ENCODE measurements at places on chromosomes 5 and 9.

DNA sequence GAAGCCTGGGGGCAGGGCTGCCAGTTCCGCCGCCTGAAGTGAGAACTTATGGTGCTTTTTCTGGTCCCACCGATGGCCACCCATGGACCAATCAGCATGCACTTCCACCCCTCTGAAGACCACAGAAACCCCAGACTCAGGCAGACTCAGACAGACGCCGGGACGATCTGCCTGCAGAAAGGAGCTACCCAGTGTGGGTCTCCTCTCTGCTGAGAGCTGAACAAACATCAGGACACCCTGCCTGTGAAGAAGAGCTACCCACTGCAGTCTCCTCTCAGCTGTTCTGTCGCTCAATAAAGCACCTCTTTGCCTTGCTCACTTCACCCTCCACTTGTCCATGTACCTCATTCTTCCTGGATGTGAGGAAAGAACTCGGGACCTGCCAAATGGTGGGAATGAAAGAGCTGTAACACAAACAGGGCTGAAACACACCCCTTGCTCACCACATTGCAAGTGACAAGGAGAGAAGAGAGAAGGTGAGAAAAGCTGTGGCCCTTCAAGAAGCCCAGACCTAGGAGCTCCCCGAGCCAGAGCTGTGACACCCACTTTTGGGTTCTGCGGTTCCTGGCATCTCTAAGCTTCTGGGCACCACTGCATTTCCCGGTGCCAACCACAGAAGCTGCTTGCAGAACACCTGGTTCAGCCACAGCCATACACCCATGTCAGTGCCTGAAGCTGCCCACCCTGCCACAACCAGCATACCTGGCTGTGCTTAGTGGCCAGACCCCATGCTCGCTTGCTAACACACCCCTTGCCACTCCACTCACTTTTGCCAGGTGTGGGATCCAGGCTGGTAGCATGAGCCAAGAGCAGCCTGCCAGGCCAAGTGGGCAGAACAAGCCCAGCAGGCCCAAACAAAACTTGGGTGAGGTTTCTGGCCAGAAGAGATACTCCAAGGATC lies 114.3 kb upstream of the TSLP start:
- DNase-seq = no peak

DNA sequence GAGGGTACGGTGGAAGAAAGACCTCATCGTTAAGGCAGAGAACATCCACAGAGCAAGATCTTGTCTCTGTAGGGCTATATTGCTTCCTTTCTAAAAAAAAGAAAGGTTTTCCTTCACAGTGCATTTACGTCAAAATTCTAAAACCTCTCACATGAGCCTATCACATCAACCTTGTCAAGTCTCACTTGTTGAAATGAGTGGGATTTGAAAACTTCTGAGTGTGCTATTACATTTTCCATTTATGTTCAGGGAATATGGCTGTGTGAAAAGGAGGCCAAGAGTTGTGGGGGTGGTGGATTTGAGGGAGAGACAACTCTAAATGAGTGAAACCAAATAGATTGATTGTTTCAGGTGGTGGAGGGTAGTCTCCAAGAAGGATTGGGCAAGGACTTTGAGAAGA lies 147.1 kb upstream of the MPDZ start:
- no peak for DNase-seq

GRCh38 chr9:100999906-101000544 lies 28.5 kb upstream of the PLPPR1 start:
- no peak for DNase-seq

GRCh38 chr5:172837640-172838039 lies 3.6 kb downstream of the ERGIC1 start:
- no peak for DNase-seq

DNA sequence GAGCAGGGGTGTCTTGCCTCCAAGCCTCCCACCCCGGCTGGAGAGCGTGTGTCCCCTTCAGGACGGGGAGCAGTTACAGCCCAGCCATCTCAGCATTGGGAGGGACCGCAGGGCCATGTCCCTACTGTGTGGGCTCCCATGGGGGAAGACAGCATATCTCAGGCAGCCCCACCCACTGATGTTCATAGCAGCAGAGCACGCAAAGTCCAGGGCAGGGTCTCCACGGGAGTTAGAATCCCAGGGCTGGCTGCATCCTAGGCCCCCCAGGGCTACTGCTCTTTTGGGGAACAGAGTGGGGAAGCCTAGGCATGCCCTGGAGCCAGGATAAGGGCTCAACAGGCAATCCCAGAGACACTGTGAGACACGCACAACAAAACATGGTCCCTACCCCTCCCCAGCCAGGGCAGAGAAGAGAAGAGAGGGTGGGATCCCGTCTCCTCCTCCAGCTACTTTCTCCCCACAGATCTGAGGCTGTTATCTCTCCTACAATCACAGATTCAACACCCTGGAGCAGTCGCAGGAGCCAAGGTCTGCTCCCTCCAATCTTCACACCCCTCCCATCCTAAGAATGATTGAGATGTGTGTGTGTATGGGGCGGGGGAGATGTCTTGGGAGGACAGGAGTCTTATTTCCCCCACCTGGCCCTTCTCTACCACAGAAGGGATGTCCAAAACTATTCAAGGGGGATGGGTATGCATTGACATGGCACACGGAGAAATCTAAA lies 3.4 kb downstream of the CNTFR start:
- DNase-seq = no peak

GRCh38 chr5:174807471-174807870 lies 83.1 kb downstream of the MSX2 start:
- DNase-seq = no peak

GRCh38 chr5:162484095-162484494 lies 416.5 kb downstream of the GABRG2 start:
- DNase-seq = no peak

DNA sequence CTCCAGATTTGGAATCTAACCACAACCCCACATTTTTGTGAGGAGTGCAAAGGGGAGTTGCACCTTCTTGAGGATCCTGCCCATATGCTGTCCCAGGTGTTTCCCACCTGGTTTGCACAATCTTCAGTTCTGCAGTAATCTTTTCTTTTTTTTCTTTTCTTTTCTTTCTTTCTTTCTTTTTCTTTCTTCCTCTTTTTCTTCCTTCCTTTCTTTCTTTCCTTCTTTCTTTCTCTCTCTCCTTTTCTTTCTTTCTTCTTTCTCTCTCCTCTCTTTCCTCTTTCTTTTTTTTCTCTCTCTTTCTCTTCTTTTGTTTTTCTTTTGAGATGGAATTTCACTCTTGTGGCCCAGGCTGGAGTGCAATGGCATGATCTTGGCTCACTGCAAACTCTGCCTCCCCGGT lies 90.0 kb upstream of the FANCC start:
- no peak for DNase-seq

DNA sequence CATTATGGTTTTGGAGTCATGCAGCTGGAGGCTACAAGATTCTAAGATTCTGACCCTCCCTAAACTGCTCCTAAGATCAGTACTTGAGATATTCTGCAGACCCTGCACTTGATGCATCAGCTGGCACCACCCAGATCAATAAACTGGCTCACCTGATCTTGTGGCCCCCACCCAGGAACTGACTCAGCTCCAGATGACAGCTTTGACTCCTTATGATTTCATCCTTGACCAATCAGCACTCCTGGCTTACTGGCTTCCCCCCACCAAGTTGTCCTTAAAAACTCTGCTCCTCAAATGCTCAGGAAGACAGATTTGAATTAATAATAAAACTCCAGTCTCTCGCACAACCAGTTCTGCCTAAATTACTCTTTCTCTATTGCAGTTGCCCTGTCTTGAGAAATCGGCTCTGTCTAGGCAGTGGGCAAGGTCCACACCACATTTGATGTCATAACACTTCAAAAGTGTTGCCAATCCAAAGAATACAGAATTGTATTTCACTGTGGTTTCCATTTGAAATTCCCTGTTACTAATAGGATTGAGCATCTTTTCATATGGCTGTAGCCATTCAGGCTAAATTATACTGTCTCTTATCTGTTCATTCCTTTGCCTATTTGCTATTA lies 14.8 kb upstream of the SLC30A5 start:
- no peak for DNase-seq

DNA sequence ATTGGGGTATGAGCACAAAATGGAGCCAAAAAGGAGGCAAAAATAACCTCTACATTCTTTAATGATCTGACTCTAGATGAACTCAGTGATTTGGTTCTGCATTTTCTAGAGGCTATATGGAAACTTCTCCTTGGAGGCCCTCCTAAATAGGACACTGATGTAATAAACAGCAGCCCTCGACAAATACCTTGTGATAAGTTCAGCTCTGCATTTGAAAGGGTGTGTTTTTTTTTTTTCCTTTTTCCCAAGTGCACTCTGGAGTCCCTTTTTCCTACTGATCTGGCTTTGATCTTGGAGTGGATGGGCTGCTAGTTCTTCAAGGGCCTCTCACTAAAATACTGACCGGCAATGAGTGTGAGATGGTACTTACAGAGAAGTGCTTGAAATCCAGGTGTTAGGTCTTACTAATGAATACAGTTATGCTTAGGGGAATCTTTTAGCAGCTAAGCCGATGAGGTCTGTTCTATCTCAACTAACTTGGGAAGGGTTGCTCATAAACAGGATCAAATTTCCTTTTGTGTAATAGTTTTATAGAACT lies 161.7 kb downstream of the MAST4 start:
- no peak for DNase-seq

- DNase-seq = no peak
Observed at GRCh38 chr5:38808666-38809343, 37.0 kb upstream of the OSMR start.

DNA sequence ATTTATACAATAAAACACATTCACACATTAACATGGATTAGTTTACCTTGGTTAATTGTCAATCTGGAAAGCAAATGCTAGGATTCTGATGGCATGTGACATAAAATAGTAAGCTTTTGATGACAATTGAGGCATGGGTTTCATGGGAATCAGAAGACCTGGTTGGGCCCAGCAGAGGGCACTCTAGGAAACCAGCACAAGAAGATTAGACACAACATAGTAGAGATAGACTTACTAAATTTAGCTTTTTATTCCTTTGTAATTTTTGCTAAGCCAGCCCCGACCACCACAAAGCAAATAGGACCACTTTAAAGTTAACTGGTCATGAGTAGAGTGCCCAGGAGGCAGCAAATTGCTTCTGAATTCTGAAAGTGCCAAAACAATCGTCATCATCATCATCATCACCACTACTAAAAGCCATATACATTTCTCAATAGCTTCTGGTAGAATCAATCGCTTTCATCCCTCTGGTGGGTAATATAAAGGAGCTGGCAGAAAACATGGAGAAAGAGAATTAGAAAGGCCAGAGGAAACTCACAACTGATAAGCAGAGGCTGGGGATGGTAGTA lies 163.2 kb downstream of the ARRDC3 start:
- DNase-seq = no peak

DNA sequence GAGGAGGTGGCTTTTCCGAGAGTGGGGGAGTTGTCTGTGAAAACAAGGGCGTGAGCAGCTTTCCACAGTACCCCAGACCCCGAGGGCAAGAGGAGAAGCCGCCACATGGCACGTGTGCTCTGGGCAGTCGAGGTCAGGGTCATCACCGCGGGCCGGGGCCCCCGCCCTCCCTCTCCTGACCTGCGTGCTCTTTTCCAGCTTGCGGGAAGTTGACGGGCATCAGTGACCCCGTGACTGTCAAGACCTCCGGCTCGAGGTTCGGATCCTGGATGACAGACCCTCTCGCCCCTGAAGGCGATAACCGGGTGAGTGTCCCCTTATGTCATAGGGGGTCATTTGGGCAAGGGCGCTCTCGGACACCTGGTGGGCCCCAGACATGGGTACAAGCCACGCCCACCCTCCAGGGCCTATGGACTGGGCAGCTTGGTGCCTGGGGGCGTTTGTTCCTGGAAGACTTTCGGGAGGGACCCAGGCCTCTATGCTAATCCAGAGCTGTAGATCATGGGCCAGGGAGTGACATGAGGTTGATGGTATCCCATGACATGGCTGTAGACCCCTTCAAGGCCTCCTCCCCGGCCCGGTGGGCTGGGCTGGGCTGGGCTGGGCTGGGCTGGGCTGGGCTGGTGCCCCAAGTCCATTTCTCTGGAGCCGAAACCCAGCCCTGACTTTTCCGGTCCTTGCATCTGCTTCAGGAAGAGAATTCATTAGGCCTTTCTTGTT lies 19.2 kb downstream of the OLFM1 start:
- no peak for DNase-seq

DNA sequence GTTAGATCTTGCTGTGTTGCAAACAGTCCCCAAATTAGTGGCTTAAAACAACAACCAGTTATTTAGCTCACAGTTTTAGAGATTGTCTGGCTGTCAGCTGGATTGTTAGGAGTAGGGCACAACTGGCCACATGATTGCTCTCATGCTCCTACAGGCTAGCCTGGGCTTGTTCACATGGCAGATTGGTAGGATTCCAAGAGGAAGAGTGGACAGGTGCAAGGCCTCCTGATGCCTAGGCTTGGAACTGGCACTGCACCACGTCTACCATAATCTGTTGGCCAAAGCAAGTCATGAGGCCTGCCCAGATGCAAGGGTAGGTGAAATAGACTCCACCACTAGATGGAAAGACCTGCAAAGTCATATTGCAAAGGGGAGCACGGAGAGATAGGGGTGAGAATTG lies 76.4 kb downstream of the ACER2 start:
- DNase-seq = no peak

DNA sequence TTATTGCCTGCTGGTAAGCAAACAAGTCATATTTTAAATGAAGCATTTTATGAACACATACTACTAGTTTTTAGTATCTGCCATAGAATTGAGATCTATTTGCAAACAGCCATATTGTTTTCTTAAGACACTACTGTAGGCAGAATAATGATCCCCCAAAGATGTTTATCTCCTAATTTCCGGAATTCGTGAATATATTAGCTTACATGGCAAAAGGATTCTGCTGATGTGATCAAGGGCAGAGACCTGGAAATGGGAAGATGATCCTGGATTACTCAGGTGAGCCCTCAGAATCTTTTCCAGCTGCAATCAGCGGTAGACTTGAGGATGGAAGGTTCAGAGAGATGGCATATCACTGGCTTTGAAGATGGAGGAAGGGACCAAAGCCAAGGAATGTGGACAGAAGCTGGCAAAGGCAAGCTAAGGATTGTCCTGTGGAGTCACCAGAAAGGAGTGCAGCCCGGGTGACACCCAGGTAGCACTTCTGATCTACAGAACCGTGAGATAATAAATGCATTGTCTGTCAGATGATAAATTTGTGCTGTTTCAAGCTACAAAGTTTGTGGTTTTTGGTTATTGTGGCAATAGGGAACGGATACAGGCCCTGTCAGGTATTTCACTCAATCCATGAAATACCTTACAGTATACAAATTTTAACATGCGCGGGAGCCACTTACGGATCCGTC lies 1.0 kb upstream of the ERCC6L2 start:
- DNase-seq = no peak

DNA sequence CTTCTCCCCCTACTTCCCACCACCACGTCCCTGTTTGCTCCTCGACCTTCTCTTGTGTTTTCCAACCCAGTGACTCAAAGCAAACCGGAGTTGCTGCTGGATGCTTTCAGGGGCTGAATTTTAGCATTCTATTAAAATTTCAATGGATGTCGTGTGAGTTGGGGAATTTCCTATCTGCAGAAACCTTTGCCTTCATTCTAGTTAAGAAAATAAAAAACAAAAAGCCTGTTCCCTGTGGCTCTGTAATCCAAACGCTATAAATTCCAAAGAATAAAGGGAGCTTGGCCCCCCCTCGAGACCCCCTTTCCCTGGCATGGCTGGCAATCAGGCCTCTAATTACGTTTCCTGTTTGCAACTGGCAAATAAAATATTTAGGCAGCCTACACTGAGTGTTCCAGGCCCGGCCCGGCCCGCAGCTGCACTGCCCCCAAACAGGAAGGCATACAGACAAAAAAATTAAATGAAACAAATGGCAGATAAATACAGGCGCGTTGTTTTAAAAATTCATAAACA lies 139.4 kb upstream of the PPP1R26 start:
- no peak for DNase-seq

Measured in NCI-H1930 (cell line).